Right ventricle myocardium superior (tissue), 1 donor: ENCODE measurements at places on chromosomes 12 and 14. TPM values are rescaled to one million over a fixed set of nuclear protein-coding genes. Genes with fewer than 3 reads are reported as not detected.

- no peak for DNase-seq
These were observed 324.1 kb downstream of the FLRT2 start for GRCh38 chr14:85853996-85854526.

- no peak for DNase-seq
These were observed 74.3 kb downstream of the GALNT8 start for GRCh38 chr12:4794491-4794890.

DNA sequence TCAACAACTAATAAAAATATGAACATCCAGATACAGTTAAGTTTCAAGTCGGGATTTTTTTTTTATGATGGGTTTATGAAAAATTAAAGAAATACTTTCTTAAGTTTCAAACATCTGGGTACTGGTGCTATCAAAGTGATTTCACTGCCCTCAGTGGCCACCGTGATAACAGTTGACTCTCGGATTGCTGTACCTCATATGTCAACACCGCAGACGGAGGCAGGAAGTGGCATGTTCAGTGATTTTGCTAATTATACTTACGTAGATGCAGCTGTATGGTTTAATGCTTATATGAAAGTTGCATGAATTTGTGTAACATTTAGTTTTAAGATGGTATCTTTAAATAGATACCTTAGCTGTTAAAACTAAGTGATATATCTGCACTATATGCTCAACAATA lies 20.8 kb upstream of the FBLN5 start:
- no peak for DNase-seq

- DNase-seq, result no peak
These were observed 44.9 kb downstream of the LIN7A start for GRCh38 chr12:80892597-80893445.

DNA sequence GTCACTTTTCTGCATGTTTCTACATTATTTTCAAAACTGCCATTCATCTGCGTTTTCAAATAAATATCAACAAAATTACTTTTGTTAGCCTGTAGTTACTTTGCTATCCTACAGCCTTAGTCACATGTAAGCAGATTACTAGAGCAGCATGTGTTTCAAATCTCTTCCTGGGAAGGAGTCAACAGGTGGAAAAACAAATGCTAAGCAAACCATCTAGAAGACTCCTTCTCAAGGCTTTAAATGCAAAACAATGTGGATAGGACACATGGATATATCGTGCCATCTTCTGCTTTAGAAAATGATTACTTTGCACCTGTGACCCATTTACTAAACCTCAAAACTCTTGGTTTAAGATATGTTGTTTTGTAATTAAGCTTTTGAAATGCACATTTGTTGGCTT lies 108.9 kb downstream of the SSPN start:
- no peak for DNase-seq

DNA sequence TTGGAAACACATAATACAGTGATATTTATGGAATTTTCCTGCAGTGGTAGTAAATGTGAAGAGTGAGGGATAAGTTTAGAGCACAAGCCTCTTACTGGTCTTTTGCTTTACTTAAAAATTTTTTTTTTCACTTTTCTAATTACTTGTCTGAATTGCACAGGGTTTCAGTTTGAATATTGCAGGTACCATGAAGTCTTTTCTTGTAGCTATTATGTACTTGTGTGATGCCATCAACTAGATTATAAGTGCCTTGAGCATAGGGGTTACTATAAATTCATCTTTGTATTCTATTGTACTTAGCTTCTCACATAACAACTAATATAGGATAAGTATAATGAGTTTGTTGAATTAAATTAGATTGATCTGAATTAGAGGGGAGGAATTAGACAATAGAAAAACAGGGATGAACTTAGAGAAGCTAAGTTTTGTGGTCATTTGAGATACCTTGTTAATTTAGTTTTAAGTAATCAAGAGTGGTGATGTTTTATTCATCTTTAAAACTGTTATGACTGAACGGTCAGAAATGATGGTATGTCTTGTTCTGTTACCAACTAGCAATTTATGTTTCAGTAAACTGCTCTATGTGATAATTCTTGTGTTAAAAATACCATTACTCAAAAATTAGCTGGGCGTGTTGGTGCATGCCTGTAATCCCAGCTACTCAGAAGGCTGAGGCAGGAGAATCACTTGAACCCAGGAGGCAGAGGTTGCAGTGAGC lies 42.1 kb downstream of the CCDC91 start:
- DNase-seq, result no peak

GRCh38 chr12:82964446-82964845 lies 277.7 kb downstream of the TMTC2 start:
- no peak for DNase-seq

- no peak for DNase-seq
These were observed 43.5 kb downstream of the RPS6KA5 start for GRCh38 chr14:91016800-91017410.

- no peak for DNase-seq
These were observed 211.5 kb downstream of the SLC15A4 start for GRCh38 chr12:128612150-128612850.

DNA sequence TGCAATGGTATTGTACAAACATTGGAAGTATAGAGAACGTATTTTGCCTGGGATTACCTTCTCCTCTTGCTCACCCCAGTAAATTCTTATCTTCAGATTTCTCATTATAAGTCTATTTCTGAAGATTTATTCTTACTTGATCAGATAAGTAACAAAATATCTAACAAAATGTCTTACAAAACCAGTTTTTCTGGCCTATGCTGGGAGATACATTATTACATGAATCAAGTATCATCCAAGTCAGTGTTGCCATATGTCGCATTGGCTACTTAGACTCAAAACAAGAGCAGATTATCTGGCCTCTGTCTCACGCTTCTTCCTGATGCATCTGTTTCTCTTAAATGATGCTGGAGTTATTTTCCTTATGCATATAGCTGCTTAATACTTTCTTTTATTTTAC lies 408.5 kb downstream of the CCER1 start:
- DNase-seq, result no peak

DNA sequence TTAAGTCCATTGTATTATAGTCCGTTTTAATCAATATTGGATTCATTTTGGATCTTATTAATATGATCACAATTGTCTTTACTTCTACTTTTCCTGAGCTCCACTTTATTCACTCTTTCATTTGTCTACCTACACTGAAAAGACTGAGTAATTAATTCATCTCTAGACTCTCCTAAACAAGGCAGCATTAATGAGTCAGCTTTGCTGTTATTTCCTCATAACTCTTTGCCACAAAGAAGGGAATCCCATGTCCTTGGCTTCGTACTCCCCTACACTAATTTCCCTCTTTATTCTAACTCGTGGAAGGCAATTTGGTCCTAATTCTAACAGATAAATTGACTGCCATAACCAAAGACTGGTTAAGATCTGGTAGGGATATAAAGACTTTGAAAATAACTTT lies 91.9 kb downstream of the ARMH4 start:
- DNase-seq, result no peak

GRCh38 chr12:83769151-83769550 lies 1082.4 kb downstream of the TMTC2 start:
- DNase-seq, result no peak

DNA sequence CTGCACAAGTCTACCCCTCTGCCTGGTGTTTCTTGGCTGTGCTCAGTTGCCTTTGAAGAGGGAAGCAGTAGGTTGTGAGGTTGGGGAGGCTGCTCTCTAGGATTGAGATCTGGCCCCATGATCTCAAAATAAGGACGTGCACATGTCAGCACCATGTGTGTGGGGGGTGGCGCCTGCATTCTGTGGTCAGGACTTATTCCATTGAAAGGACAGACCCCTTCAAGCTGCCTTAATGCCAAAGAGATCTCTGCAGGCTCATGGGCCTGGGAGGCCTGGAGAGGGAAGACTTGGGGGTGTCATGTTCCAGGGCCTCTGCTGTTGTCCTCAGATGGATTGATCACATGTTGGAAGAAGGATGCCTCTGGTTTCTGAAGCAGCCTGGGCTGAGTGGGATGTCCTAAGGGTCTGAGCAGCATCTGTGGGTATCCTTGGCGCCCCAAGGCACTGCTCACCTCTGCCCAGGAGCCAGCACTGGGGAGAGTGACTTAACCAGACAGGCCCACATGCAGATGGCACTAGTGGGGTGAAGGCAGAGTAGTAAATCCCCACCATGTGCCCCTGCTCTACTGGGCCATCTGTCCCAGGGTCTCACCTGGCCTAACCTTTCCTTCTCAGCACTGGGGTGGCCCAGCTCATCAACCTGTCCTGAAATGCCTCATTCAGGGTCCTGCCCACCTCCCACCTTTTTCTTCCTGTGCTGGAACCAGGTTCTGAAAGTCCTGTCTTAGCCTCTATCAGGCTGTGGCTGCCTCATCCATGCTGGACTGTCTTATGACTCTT lies 118.9 kb downstream of the ADGRD1 start:
- DNase-seq, result no peak

- DNase-seq, result no peak
These were observed 184.2 kb downstream of the TMTC2 start for GRCh38 chr12:82870771-82871377.

GRCh38 chr12:27667540-27667939 lies 28.7 kb upstream of the REP15 start:
- no peak for DNase-seq

- no peak for DNase-seq
These were observed 5.0 kb downstream of the KRT76 start for GRCh38 chr12:52772188-52772587.

GRCh38 chr12:18851271-18851670 lies 113.4 kb downstream of the CAPZA3 start:
- DNase-seq, result no peak

GRCh38 chr14:89625244-89625713 lies 208.2 kb upstream of the FOXN3 start:
- DNase-seq, result peak; percentile 52

DNA sequence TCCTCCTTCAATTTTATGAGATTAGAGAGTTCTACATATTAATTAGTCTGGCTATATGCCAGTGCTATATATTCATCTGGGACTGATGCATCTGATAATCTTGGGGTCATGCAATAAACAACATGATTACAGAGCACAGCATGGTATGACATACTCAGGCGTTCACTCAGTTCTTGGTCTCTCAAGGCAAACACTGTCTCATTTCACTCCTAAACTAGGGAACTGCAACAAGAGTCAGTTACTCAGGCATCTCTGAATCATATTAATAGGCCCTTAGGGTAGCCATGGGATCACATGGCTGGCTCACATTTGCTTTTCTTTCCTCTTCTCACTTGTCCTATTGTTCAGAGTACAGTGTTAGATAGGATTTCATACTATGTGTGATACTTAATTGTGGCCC lies 91.8 kb upstream of the TMEM260 start:
- DNase-seq, result no peak

DNA sequence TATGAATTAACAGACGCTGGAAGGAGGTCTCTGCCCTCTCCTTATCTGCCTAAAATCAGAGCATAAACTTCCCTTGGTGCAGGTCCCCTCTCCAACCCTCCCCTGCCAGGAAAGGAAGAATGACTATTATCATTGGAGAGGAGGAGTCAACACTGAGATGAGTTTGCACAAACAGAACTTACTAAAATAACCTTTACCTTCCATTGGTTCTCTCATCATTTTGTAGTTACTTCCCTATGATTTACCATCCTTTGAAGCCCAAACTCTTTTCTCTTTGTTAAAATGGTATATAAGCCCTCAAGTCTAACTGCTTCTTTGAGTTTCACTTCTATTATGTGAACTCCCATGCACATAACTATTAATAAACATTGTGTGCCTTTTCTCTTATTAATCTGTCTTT lies 64.2 kb upstream of the EEA1 start:
- DNase-seq, result no peak

GRCh38 chr14:75854111-75854799 lies 127.5 kb downstream of the TGFB3 start:
- no peak for DNase-seq

DNA sequence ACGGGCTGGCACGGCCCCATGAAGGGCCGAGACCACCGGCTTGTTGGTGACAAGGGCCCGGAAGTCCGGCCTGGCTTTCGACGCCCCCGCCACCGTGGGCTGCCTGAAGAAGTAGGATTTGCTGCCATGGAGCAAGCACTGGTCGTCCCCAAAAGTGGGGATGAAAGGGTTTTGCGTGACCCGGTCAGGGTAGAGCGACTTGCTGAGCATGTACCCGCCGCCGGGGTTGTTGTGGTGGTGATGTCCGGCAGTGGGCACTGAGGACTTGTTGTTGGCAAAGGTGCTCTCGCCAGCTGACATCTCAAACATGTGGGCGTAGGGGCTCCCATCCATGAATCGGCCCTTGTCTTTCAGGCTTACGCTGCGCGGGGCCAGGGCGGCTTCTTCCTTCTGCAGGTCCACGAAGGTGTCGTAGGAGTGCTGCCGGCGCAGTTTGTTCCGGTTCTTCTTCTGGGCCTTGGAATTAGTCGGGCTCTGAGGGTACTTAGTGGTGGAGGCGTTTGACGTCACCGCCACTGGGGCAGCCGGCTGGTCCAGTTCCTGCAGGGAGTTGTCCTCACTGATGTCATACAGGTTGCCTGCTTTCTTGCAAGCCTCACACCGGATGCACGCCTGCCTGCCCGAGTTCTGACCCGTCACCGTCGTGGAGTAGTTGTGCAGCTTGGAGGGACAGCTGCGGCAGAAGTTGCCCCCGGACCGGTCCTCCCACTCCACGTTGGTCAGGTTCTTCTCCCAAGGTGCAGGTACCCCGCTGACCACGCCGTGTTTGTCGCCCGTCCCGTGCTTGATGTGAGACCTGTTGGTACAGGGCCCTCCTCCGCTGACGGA lies 366.6 kb downstream of the EMP1 start:
- DNase-seq, result no peak

GRCh38 chr12:575129-575502 lies 88.1 kb downstream of the NINJ2 start:
- DNase-seq, result peak; percentile 54

DNA sequence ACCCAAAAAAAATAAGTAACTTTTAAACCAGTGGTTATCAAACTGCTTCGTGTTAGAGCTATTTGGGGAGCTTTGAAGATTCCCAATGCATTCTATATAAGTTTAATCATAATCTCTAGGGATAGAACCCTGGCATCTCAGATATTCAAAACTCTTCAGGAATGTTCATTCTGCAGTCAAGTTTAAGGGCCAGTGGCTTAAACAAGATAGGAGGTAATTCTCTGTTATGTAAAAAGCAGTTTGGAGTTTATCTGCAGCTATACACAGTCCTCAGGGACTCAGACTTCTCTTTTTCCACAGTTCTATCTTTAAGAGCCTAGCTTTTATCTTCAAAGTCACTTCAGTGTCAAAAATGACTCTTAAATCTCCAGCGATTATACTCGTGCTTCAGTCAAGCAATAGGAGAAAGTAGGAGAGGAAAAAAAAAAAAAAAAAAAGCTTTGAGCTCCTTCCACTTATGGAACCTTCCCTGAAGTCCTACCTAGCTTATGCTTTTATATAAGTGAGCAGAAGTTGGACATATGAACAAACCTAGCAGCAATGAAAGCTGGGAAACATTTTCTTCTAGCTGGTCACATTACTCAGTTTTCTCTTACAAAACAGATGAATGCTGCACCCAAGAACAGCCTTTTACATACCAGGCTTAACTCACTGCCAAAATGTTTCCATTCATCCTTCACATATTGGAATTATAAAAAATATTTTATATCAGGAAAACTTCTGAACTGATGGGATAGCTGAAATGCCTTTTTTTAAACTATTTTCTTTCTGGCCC lies 302.8 kb downstream of the FSCB start:
- DNase-seq, result no peak

- DNase-seq, result no peak
These were observed 68.2 kb upstream of the E2F7 start for GRCh38 chr12:77133566-77133965.

PLEKHD1 gene
- total RNA-seq, result 0.22 TPM

GDF3 gene
- total RNA-seq, result not detected

SYCP3 gene
- not detected for total RNA-seq

GYS2 gene
- not detected for total RNA-seq

UNC79 gene
- 0.22 TPM for total RNA-seq

PTCSC3 gene
- not detected for total RNA-seq

CIT gene
- 2.6 TPM for total RNA-seq
